ENCODE measurements at places on chromosomes 11 and 22. TPM values are rescaled to one million over a fixed set of nuclear protein-coding genes. Genes with fewer than 3 reads are reported as not detected.

GRCh38 chr22:42639541-42640241, 710 bp downstream of the ATP5MGL start:
- DNase-seq, result no peak

GRCh38 chr11:113288286-113288863, 26.0 kb upstream of the TTC12 start:
- no peak for DNase-seq

- no peak for DNase-seq
Observed at GRCh38 chr11:115182282-115182955, 321.8 kb downstream of the CADM1 start.

GRCh38 chr11:69703768-69704507, at the start of gene FGF19:
TSS of gene FGF19 (minus strand) at chr11:69704022. CDS start at chr11:69703876, 146 bp downstream.
- no peak for DNase-seq

- DNase-seq, result no peak
Observed at GRCh38 chr11:100794446-100794845, 107.4 kb downstream of the ARHGAP42 start.

- no peak for DNase-seq
Observed at GRCh38 chr11:20966489-20966888, 297.1 kb downstream of the NELL1 start.

GRCh38 chr11:110989428-110990133, 255.9 kb upstream of the POU2AF2 start:
- DNase-seq, result no peak

- DNase-seq, result no peak
Observed at GRCh38 chr11:2581151-2581930, 118.5 kb downstream of the KCNQ1OT1 start.

FAM118B gene
- total RNA-seq, result 16.0 TPM

DNA sequence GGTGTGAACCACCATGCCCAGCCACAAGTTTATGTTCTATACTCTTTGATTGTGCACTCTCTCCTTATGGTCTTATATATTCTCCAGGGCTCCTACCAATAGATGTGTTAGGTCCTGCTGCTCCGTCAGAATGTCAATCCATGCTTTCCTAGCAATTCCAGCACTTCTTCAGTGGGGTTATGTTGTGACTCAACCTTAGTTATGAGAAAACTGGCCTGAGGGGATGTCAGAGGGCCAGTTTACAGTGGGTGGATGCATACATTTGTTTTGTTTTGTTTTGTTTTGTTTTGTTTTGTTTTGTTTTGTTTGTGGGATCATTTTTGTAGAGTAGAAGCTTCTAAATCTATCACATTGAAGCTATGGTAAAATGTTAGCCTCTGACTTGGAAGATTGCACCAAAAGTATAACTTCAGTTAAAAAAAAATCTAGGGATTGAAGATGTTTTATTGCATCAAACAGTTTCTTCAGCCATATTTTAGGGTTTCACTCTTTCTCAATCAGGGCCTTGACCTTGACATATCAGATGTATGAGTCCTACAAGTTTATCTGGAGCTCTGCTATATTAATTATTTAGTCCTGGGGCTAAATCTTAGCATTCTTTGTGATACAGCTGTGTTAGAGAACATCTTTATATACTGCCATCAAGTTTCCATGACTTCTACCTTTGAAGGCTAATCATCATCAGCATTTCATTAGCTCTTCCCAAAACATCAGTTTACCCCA, 191.6 kb upstream of the CNTN5 start:
- no peak for DNase-seq

- DNase-seq, result no peak
Observed at GRCh38 chr11:69539416-69540117, 58.1 kb downstream of the LINC01488 start.

DNA sequence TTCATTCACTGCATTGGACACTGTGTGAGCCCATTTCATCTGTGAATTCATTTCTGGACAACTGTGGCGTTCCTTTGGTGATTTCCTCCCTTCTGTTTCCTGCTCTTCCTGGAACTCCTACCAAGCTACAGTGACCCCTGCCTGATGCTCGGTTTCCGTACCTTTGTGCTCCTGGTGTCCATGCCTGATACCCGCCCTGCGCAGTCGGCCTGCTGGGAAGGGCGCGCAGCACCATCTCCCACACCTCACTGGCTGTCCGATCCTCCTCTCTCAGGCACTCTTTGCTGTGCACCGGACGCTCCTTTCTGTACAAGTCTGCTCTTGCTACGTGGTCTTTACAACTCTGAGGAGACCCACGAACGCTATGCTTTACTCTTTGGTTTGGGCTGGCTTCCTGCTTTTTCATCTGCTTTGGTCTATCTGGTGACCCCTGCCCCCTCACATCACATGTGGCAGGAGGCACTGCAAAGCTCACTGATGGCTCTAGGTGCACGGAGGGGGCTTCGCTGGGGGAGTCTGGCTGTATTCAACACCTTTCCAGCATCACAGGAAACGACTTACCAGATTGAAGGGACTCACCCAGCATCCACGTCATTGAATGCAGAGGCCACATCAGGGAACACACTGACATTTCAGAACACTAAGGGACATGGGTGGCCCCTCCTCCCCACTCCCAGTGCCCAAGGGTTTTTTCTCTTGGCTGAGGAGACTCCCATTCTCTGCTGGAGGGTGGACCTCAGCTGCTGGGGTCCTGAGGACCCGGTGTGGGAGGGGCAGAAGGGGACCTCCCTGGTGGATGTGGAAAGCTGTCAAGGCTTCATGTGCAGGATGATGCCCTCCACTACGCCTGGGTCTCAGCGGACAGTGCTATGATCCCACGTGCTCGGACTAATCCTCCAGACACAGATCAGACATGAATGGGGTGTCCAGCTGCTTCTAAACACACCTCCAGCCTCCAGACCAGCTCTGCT, 27.0 kb upstream of the MOB2 start:
- no peak for DNase-seq

SPDYC gene
- total RNA-seq, result not detected

GRCh38 chr11:77669848-77670511, 32.4 kb upstream of the CLNS1A start:
- DNase-seq, result no peak

GAB4 gene
- 0.16 TPM for total RNA-seq

DNA sequence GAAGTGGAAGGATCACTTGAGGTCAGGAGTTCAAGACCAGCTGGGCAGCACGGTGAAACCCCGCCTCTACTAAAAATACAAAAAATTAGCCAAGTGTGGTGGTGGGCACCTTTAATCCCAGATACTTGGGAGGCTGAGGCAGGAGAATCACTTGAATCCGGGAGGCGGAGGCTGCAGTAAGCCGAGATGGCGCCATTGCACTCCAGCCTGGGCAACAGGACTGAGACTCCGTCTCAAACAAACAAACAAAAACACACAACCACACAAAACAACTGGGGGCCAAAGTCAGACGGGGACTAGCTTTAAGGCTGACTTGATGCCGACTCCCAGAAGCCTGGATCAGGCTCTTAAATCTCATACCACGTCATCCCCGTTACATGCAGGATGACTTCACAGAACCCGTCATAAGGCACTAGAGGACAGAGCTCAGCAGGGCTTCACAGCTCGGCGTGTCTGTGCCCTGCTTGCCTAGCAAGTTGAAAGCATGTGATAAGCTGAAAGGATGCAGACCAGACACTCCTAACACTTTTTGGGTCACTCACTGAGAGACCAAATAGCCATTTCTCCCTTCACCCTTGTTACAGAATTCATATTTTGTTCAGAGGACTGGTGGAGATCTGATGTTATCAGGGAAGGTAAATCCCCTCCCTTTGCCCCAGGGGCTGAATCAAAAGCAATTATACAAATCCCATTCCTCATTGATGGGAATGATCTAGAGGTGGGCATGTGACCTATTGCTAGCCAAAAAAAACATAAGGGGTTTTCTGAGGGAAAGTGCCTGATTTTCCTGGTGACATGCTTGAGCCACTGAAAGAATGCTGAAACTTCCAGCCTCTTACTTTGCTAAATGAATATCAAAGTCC, 65.4 kb downstream of the GAB2 start:
- DNase-seq, result no peak

GRCh38 chr11:46659908-46660307, 40.5 kb downstream of the ARHGAP1 start:
- no peak for DNase-seq

MPPED1 gene
- total RNA-seq, result not detected

GRCh38 chr11:44328138-44328660, 18.3 kb upstream of the ALX4 start:
- DNase-seq, result no peak

DNA sequence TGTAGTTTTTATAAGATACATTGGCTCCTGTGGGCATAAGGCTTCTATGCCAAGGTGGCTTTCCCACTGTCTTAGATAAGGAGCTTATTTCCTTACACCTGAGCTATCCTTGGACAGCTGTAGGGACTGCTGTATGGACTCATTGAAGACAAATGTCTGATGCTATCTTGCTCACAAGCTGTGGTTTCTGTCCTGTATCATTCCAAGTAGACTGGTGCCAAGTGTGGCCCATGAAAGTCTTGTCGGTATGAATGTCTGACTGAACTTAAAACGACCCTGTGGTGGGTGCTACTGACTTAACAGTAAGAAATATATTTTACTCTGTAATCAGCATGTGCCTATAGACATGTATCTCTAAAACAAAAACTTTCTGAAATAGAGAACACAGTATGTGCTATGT, 45.0 kb downstream of the LARGE2 start:
- no peak for DNase-seq

- peak; percentile 71 for DNase-seq
Observed at GRCh38 chr11:119363851-119364590, 17.5 kb downstream of the USP2 start.

GRCh38 chr11:61891331-61892084, at the start of gene FADS3:
TSS of gene FADS3 (minus strand) at chr11:61891545. CDS start at chr11:61891381, 164 bp downstream.
- DNase-seq, result peak; percentile 67

DNA sequence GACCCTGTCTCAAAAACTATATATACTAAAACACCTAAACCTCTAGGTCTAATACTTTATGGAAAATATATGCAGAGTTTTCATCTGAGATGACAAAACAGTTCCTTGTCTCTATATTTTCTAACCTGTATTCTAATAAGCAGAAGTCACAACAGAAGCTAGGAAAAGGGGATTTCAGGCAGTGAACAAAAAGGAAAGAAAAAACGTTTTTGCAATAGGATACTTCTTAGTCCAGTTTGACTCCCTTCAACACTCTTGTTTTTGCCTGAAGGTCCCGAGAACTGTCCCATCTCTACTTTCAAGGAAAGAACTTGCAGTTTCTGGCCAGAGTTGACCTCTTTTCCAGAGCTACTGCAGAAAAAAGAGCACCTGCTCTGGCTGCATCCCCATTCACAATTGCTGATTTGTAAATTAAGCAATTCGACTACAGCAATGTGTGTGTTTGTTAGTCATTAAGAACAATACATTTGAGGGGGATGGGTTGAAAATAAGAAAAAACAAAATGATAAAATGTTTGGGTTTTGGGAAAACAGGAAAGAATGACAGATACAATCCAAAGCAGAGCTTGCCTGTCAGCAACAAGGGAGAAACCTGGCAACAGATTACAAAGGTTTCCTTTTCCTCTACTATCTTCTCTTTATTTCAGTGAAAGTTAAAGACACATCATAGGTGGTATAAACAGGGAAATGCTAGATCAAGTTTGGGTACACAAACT, 160.0 kb downstream of the FCHSD2 start:
- no peak for DNase-seq

- no peak for DNase-seq
Observed at GRCh38 chr11:85867751-85868150, 12.6 kb downstream of the CCDC83 start.

SNX32 gene
- total RNA-seq, result 3.3 TPM

MS4A6A gene
- not detected for total RNA-seq

DNA sequence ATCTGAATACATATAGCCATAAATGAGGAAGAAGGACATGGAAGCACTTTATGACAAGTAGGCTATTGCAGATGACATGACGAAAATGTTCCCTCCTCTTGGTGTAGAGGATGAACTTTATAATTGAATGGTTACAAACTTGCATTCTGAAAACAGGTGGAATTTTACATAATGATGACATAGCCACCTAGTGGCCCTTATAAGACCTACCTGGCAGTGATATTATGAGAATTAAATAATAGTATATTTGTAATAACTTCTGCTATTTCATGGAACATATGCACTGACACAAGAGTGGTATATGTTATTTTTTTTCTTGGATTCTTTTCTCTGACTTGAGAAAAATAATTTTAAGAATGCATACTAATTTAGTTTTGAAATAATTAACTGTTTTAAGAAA, 22.9 kb downstream of the TRIM22 start:
- DNase-seq, result no peak

SAA4 gene
- not detected for total RNA-seq

TNNT3 gene
- total RNA-seq, result 0.54 TPM

GRCh38 chr11:17568944-17569343, 21.9 kb downstream of the OTOG start:
- DNase-seq, result no peak

DNA sequence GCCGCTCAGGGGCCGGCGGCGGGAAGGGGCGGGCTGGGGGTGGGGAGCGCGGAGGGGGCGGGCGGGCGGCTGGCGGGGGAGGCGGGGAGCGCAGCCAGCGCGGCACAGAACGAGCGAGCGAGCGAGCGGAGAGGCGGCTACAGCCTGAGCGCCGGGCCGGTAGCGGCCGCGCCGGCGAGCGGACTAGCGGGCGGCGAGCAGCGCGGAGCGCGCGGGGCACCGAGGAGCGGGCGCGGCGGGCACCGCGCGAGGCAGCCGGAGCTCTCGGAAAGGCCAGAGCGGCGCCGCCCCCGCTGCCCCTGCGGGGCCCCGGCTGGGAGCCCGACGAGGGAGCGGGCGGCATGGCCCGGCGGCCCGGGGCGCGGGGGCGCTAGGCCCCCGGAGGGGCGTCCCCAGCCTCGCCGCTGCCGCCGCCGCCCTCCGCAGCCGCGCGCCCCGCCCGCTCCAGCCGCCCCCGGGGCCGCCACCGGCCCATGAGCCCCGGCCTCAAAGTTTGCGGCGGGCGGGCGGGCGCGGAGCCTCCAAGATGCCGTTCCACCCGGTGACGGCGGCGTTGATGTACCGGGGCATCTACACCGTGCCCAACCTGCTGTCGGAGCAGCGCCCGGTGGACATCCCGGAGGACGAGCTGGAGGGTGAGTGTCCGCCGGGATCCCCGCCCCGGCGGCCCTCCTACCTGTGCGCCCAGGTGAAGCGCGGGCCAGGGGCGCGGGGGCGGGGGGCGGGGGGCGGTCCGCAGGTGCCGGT, at the start of gene CABP7:
CABP7 (plus strand) TSS at position 105 of the 747 bp plus-strand sequence; CDS start at position 527, 422 bp downstream.
- DNase-seq, result peak; percentile 15

SLC43A3 gene
- total RNA-seq, result 331 TPM

DNA sequence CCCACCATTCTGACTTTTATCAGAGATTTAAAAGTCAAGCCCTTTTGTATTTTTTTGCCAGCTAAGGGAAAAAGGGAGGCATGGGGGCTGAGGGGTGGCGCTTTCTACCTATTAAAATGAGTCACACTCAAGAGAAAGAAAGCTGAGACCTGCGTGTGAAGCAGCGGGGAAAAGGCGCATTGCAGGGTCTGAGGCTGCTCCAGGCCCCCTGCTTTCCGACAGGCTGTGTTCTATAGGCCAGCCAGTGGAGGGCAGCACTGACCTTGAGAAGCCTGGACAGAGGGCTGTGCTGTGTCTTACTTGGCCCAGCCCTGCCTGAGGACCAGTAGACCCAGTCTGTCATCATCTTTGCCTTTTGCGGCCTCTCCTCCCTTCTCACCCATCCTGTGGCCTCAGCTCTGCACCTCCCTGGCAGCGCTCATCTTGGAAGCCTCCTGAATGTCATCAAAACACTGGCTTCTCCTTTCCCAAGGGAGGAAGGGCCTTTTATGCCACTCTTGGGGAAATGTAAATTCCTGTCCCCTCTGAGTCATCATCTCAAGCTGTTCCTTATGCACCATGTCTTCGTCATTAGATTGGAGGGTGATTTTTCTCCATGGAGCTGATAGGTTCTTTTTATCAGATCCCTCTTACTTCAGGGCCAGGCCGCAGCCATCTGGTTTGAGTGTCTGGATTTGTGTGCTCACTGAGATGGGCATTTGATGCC, 12.6 kb upstream of the MAPK8IP1 start:
- peak; percentile 45 for DNase-seq

- DNase-seq, result peak; percentile 88
Observed at GRCh38 chr11:62678770-62679696, at the start of gene UBXN1. TSS of gene UBXN1 (minus strand) at chr11:62679073. CDS start at chr11:62678923, 150 bp downstream.

ACTN3 gene
- 0.06 TPM for total RNA-seq

SAAL1 gene
- total RNA-seq, result 52.2 TPM
